ENCODE measurements at places on chromosomes 5 and 9.
A peak's percentile ranks its signal among the peaks of the same experiment; 100 is the strongest.

DNA sequence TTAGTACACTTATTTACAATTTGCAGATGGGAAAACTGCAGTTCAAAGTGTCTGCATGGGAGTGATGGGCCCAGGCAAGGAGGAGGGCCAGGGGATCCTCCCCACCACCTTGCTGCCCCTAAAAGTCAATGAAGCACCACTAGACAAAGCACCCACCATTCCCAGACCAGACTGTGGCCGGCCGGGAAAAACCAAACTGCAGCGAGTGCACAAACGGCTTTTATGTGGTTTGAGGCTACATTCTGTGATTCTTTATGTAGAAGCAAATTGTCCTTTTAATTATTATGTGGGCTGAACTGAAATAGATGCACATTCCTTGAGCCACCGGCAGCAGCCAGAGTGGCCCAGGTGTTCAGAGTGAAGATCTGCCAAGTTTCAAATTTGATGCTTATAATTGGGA is 585.3 kb upstream of the KLF4 start:
- DNase-seq = no peak

DNA sequence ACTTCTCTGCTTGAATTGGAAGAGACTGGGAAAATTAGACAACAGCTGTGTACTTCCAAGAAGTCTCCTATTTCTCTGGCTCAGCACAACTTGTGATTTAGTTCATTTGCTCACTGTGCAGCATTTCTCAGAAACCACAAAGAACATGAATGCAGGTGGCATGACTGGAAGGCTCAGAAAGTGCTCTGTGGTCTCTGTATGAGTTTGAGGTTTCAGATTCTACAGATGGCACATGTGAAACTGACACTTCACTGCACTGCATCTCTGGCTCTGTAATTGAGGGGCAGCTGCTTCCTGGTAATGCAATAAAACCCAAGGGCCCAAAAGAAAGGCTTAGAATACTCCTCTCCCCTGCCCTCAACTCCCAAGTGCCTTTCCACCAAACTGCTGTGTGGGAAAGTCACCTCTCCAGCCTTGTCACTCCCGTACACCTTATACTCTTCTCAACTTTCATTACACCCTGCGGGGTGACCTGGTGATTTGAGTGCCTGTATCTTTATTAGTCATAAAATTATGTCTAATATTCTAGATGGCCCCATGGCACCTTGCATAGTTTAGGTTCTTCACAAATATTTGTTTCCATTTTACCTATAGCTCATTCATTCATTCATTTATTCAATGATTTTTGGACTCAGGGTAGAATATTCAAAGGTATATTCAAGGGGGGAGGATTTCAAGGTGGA is 82.5 kb downstream of the ESM1 start:
- no peak for DNase-seq

DNA sequence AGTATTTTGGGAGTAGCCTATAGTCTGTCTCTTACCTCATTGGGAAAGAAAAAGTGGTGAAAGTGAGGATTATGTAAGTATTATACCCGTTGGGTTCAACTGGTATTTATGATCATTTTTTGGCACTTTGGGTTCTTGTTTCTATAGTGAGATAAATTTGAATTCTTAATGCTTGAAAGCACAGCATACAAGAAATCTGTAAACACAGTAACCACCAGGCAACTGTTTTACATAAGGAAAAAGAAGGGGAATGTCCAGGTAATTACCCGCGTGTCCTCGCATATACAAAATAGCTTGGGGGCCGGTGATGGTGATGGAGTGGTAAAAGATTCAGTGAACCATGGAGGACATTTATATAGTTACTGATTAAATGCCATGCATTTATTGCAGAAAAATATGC is 60.5 kb downstream of the BASP1 start:
- DNase-seq = no peak

GRCh38 chr5:146013761-146014160 is 77.4 kb downstream of the SH3RF2 start:
- DNase-seq = no peak

- no peak for DNase-seq
Measured at GRCh38 chr5:155260798-155261197, 247.2 kb downstream of the KIF4B start.

DNA sequence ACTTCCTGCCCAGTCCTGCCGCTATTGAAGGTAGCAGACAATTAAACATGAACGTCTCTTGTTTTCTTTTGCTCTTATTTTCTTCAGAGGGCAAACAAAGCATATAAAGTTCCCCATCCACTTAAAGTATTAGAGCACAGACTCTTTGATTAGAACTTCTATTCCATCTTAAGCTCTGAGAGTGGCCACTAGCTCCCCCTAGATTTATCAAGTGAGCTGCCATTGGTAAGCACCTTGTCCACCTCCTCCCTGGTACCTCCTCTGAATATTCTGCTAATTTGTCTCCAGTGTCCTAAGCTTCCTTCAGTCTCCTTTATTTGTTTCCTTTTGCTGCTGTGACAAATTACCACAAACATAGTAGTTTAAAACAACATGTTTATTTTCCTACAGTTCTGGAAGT is 264.3 kb upstream of the KCNN2 start:
- DNase-seq = no peak

GRCh38 chr5:134003064-134003816 is 1.5 kb downstream of the VDAC1 start:
- no peak for DNase-seq

DNA sequence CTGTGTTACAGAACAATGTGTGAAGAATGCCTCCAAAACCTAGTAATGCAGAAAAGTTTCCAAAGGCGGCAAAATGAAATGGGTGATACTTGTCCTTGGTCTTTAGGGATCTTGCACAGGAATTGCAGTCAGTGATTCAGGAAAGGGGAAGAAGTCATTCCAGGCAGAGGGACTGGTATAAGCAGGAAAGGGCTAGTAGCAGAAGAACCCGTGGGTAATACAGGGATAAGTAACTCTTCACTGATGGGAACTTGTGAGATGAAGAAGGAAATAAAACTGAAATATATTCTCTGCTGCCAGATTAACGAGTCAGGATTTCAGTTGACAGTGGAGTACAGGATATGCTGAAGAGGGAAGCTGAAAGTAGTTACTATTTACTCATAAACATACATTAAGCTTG is 1.2 kb downstream of the SRFBP1 start:
- DNase-seq = no peak

GRCh38 chr5:171149333-171149732 is 159.7 kb upstream of the TLX3 start:
- DNase-seq = no peak

GRCh38 chr9:130482463-130482862 is 37.7 kb downstream of the ASS1 start:
- DNase-seq = no peak

GRCh38 chr9:117232281-117232680 is 182.6 kb downstream of the ASTN2 start:
- DNase-seq = no peak

GRCh38 chr5:16315501-16315900 is 135.9 kb upstream of the MARCHF11 start:
- DNase-seq = no peak

DNA sequence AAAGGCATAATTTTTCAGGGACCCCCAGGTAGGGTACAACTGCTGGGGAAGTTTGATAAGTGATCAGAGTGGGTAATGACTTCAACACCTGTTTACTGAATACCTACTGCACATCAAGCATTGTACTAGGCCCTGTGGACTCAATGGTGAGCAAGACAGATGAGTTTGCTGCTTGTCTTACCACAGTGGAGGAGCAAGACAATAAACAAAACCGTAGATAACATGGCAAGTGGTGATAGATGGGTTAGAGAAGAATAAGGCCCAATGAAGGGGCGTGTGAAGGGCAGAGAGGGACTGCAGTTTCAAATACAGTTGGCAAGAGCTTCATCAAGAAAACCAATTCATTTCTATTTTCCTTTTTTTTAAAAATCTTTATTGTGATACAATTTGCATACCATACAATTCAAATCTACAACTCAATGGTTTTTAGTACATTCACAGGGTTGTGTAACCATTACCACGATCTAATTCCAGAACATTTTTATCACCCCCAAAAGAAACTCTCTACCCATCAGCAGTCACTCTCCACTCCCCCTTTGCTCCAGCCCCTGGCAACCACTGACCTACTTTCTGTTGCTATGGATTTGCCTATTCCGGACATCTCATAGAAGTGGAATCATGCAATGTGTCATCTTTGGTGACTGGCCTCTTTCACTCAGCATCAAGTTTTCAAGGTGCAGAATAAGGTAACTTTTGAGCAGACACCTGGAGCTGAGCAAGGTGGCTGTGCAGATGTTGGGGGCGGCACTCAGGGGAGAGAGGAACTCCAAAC is 31.9 kb upstream of the HAND1 start:
- DNase-seq = no peak

DNA sequence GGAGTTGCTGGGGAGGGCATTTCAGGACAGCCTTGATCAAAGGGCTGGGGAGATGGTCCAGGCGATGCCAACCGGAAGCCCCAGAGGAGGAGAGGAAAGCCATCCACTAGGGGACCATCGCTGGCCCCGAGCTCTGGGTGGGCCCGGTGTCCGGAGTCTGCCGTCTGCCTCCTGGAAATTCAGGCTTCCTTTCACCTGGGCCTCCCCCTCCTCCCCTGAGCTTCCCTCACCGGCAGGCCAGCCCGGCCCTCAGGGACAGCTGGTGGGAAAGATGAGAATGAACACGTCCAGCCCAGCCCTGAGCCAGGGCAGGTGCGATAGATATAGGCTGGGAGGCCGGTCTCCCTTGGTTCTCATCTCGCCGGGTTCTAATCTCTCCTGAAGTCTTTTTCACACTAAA is 17.2 kb downstream of the IRX4 start:
- no peak for DNase-seq

- DNase-seq = no peak
Measured at GRCh38 chr9:129649726-129650679, 8.1 kb upstream of the ASB6 start.

DNA sequence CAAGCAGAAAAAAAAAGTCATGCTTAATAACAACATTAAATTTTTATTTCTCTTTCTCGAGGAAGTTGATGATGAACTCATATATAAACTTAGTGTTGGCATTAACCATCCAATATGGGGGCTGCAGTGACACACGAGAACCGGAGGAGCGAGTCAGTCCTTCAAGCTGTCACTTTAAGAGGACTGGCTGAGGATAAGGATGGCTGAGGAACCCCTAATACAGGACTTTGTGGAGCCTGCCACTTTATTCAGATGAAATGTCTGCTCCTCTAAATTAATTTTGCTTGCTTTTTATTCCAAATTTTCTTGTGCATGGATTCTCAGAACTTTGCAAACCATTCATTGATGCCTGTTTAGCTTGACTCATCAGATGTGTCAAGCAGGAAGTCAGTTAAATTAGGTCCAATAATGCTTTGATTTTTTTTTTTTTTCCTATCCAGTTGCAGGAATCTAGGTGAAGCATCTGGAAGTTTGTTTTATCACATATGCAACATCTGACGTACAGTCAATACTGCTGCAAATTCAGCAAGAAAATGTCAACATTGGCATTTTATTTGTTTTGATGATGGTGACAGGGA is 144.2 kb upstream of the COL5A1 start:
- no peak for DNase-seq

DNA sequence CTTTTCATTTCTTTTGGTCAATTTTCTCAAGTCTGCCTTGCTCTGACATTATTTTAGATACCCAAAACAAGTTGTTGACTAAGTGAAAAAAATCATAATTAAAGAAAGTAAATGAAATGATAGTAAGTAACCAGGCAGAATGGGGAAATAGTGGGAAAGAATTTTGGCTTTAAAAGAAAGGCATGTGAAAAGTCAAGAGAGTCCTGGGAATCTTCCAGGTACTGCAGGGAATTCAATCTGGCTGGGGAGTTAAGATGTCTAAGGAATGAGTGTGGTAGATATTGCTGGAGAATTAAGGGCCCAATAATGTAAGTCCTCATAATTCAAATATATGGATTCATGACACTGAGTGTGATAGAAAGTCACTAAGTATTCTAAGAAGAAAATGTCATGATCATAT is 123.1 kb upstream of the PAPPA start:
- no peak for DNase-seq

- DNase-seq = no peak
Measured at GRCh38 chr9:69671879-69672595, at the start of gene APBA1. APBA1 (minus strand) TSS chr9:69672371.

DNA sequence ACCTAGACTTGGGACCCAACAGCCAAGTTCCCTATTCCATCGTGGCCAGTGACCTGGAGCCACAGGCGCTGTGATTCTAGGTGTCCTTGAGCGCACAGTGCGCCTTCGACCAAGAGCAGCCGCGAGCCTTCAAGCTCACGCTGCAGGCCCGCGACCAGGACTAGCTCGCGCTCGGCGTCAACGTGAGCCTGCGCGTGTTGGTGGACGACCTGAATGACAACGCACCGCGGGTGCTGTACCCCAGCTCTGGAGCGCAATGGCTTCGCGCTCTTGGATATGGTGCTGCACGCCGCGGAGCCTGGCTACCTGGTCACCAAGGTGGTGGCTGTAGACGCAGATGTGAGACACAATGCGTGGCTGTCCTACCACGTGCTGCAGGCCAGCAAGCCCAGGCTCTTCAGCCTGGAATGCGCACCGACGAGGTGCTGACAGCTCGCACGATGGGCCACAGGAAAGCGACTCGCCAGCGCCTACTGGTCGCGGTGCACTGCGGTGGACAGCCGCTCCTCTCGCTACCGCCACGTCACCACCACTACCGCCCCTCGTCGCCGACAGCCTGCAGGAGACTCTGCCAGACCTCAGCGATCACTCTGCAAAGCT is 11.4 kb downstream of the PCDHGA12 start:
- DNase-seq = no peak

DNA sequence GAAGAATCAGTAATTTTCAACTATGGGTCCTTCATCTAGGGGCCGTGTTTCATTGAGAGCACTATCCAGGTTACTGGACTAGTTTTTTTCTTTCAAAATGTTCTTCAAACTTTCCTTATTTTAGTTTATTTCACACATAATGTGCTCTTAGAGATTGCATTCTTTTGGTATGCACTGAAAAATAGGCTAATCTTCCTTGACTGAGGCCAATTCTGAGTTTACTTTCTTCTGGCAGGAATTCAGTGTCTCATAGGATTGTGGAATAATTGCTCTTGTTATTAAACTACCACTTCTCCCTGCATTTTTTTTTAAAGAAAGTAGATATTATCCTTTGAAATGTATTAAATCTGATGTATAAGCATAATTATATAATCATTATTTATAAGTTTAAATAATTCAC is 624.5 kb downstream of the RAB3C start:
- no peak for DNase-seq

DNA sequence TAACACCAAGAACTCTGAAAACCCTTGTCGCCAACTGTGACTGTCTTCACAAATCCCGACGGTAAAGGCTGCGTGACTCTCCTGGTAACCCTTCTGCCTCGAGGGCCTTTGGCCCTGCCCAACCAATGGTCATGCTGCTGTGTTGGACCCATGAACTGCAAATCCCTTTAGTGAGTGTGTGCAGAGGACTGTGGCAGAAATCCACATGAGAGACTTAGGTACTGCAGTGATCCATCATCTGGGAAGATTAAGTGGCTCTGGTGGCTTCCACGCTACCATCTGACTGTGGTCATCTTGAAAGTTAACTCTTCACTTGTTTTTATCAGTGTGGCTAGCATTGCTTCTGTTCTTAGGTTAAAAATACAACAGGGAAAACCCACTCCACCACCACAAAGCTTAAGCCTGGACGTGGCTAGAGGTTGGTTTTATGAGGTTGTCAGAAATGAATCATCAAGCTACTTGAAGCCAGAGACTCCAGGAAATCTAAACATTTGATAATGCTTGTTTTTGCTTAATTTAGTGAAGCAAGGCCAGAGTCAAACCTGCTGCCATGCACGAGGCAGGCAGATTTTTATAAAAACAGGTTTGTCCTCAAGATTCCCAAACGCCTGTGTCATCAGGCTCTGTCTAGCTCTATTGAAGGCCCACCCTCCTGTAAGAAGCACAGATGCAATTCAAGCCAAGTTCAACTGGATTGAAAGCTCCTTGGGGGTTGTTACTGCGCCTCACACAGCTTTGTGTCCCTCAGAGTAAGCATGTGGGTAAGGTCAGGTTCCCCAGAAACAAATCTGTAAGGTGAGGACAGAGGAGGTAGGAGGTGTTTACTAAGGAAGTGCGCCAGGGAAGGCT is 52.7 kb upstream of the ERCC6L2 start:
- DNase-seq = peak; percentile 78

Data from AG04449 (cell line).